ENCODE measurements at places on chromosomes 11 and 22.

- no peak for DNase-seq
Observed at GRCh38 chr11:14703731-14704130, 60.1 kb downstream of the PDE3B start.

GRCh38 chr11:78952890-78953289 is 378.2 kb upstream of the NARS2 start:
- no peak for DNase-seq

DNA sequence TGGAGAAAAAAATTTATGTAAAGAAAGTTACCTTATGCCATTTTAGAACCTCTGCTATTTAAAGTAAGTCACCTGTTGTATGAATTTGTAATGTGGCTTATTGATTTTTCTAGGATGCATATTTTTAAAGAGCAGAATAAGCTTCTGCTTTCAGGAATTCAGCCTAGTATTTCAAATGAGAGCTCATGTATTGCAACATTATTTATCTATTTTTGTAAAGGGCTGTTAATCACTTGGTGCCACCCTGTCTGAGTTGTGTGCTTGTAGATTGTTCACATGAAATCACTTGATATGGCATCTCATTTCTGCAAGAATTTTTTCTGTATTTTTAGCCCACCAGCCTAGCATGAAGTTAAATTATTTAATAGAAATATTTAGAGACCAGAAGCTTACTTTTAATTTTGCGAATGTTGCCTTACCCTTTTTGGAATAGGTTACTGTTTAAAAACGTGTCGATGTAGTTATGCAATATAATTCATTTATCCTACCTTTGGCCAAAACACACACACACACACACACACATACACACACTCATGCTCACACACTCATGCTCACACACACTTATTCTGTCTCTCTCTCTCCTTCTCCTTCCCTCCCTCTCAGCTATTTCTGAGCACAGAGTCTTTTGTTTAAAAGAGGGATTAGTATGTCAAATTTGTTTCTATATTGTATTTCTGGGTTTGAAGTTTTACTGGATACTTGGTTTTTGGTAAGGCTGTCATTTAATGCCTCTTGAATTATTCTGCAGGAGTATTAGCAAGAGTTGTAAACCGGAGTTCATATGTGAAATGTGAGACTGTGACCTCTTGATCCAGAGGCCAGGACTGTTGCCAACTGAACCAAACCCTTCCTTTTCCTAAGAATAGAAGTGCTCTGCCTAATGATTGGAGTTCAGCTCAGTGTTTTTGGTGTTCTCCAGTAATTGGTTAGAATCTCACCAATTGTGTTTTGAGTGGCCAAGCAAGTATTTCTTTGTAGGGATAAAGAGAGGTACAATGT is 34.4 kb downstream of the YAP1 start:
- no peak for DNase-seq

- DNase-seq, result no peak
Observed at GRCh38 chr11:121557348-121557747, 104.6 kb upstream of the SORL1-AS1 start.

GRCh38 chr11:78209478-78209877 is 20.8 kb downstream of the USP35 start:
- DNase-seq, result no peak

DNA sequence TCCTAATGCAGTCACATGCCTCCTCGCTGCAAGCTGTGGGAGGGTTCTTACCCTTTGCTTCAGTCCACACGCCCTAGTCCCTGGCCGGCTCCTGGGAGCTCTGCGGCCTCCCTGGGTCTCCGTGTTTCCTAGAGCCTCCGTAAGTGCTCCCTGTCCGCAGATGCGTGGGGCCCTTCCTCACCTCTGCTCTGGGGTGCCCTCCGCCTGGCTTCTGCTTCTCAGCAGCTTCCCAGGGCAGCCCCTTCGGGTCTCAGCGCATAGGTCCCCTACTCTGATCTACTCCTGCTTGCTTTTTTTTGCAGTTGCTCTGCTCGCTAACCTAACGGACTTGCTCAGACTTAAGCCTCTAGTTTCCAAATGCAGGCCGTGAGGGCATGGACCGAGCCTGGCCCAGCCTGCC is 22.4 kb downstream of the CAPN1 start:
- DNase-seq, result no peak

- peak; percentile 53 for DNase-seq
Observed at GRCh38 chr11:109939166-109939810, 153.9 kb upstream of the ZC3H12C start.

DNA sequence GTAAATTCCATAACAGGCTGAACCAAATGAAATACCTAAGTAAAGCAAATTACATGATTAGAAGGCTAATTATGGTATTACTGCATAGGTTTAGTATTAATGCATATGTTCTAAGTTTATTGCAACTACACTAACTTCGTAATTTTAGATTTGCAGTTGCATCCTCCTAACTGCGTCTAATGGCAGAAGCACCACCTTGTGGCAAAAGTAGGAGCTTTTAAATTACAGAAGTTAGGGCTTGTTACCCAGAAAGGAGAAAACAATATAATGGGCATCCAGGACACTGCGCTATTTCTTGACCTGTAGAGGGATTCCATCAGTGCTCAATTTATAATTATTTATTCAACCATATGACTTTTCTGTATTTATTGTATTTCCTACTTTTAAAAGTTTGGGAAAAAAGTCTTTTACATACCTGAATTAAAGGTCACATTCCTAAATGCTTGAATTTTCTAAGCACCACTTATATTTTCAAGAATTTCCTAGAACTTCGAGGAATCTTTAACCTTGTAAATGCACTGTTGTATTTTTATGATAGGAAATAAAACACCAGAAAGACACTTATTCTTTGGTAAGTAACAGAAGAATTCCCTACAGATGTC is 16.3 kb upstream of the GPR83 start:
- DNase-seq, result no peak

- DNase-seq, result no peak
Observed at GRCh38 chr11:60916669-60917206, 2.8 kb downstream of the TMEM109 start.

DNA sequence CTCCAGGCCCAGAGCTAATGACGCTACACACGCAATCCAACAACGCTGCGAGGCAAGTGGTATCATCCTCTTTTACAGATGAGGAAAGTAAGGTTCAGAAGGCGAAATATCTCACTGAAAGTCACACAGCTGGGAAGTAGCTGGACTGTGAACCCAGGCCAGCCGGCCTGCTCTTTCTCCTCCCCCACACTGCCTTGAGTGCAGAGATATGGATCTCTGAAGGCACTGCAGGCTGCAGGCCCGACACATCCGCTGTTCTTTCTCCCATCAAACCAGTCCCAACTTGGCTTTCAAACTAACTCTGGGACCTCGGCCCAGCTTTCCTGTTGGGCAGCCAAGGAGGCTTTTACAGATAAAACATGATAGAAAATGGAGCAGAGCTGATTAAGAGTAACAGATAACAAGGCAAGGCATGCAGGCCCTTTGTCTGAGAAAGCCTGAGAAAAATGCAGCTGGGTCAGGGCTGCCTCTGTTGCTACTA is 64.0 kb upstream of the PTPRJ start:
- no peak for DNase-seq

Data from NCI-H1417 treated with DMSO at 0.1 percent for 48 hours (cell line).